ENCODE measurements at places on chromosomes 2 and 18. TPM values are rescaled to one million over a fixed set of nuclear protein-coding genes. Genes with fewer than 3 reads are reported as not detected.

Gene ALK
- total RNA-seq, result 0.09 TPM

Gene FEV
- total RNA-seq, result not detected

Gene HTR2B
- not detected for total RNA-seq

Gene RAB10
- 136 TPM for total RNA-seq

- no peak overlapping the region for H3K27ac ChIP-seq
- no peak for DNase-seq
- H3K4me1 ChIP-seq, result no peaks in the 10 kb centered on the region
- no peak overlapping the region for H3K4me3 ChIP-seq
- no peaks in the 10 kb centered on the region for H3K36me3 ChIP-seq
These were observed 93.9 kb downstream of the SH3RF3 start for GRCh38 chr2:109222825-109223471.

Measured in H1 (cell line).